A549 treated with CORT108297 at 1 μM for 4 hours (cell line): ENCODE measurements at places on chromosomes 3 and 15. TPM values are rescaled to one million over a fixed set of nuclear protein-coding genes. Genes with fewer than 3 reads are reported as not detected.

CPNE4 gene
- 4.0 to 7.1 TPM (median 5.9 TPM) in 5 replicates for total RNA-seq

GREM1 gene
- total RNA-seq, result 7.8 to 15.8 TPM (median 8.0 TPM) in 5 replicates

VGLL3 gene
- total RNA-seq, result 4.2 to 11.5 TPM (median 6.8 TPM) in 5 replicates

TIMP4 gene
- 10.1 to 13.8 TPM (median 12.3 TPM) in 5 replicates for total RNA-seq

CCDC54 gene
- not detected in 5 replicates for total RNA-seq

SLC35G2 gene
- total RNA-seq, result 25.5 to 30.9 TPM (median 28.9 TPM) in 5 replicates

HYKK gene
- total RNA-seq, result 5.8 to 6.7 TPM (median 6.1 TPM) in 5 replicates

INKA1 gene
- total RNA-seq, result 1.6 to 2.3 TPM (median 2.1 TPM) in 5 replicates

IMPG2 gene
- total RNA-seq, result 0.01 TPM in 1 of 5 replicates, not detected in the others

HESX1 gene
- total RNA-seq, result 0.12 to 0.43 TPM (median 0.24 TPM) in 4 of 5 replicates, not detected in the other

CYP1A2 gene
- not detected in 5 replicates for total RNA-seq

AP3B2 gene
- 0.57 to 0.94 TPM (median 0.74 TPM) in 5 replicates for total RNA-seq

ARHGAP31 gene
- total RNA-seq, result 0.93 to 1.9 TPM (median 1.3 TPM) in 5 replicates

CFAP44 gene
- total RNA-seq, result 1.3 to 2.2 TPM (median 1.7 TPM) in 5 replicates

SLC28A2 gene
- not detected in 5 replicates for total RNA-seq

B3GALNT1 gene
- 0.05 to 0.12 TPM (median 0.08 TPM) in 4 of 5 replicates, not detected in the other for total RNA-seq

TRIM42 gene
- total RNA-seq, result not detected in 5 replicates

IGSF10 gene
- total RNA-seq, result 0.35 to 0.78 TPM (median 0.53 TPM) in 5 replicates

C3orf85 gene
- not detected in 5 replicates for total RNA-seq

RAP2B gene
- total RNA-seq, result 7.3 to 8.2 TPM (median 7.7 TPM) in 5 replicates

KNG1 gene
- total RNA-seq, result 0.07 TPM in 1 of 5 replicates, not detected in the others

ASB14 gene
- total RNA-seq, result not detected in 5 replicates

MNS1 gene
- total RNA-seq, result 2.2 to 4.3 TPM (median 3.2 TPM) in 5 replicates

MEF2A gene
- total RNA-seq, result 11.4 to 15.3 TPM (median 15.0 TPM) in 5 replicates

TMEM87A gene
- total RNA-seq, result 24.9 to 33.8 TPM (median 26.2 TPM) in 5 replicates

SYNM gene
- total RNA-seq, result 36.9 to 41.3 TPM (median 37.6 TPM) in 5 replicates

RAB27A gene
- total RNA-seq, result 8.3 to 12.2 TPM (median 12.0 TPM) in 5 replicates

VIPR1 gene
- 0.54 to 0.91 TPM (median 0.63 TPM) in 5 replicates for total RNA-seq
